ENCODE measurements at places on chromosomes 16 and 17.

DNA sequence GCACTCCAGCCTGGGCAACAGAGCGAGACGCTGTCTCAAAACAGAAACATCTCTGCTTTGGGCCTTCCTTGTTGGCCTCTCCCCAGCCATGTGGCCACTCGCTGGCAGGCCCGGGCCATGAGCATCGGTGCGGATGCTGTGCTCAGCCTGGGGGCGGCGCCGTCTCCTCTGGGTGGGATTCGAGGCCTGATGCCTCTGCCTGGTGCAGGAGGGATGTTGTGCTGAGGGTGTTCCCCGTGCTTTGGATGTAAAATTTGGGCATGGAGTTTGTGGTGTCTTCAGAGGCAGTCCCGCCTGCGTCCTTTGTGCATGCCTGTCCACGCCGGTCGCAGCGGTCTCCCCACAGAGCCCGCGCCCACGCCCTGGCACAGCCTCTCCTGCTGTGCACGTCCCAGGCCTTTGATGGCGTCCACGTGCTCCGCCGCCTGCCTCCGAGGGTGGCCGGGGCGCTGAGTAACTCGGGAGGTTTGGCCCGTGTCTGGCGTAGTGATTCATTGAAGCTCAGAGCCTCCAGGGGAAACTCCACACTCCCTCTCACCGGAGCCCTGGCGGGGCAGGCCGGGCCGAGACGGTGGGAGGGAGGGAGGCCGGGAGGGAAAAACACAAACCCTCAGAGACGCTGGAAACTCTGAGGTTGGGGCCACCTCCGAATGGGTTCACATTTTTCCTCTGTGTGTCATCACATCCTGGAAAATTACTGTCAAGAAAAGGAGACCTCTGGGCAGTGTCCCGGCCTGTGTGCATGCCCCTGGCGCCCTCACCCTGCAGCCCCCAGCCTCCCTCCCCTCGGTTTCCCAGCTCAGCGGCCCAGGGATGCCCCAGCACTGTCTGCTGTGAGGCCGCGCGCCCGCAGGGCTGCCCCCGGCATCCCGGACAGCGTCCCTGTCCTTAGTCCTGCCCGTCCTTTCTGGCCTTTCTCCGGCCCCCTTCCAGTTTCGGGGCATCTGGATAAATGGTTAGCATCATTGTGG lies 19.0 kb downstream of the CENPX start:
- no peak for DNase-seq

GRCh38 chr16:49499869-49500610 lies 126.4 kb downstream of the C16orf78 start:
- no peak for DNase-seq

- no peak for DNase-seq
Measured at GRCh38 chr17:41338961-41339485, 11.6 kb downstream of the KRT33A start.

- no peak for DNase-seq
Measured at GRCh38 chr16:75679366-75679765, 2.6 kb upstream of the CPHXL2 start.

GRCh38 chr17:2874189-2874686 lies 78.0 kb downstream of the RAP1GAP2 start:
- DNase-seq, result no peak

DNA sequence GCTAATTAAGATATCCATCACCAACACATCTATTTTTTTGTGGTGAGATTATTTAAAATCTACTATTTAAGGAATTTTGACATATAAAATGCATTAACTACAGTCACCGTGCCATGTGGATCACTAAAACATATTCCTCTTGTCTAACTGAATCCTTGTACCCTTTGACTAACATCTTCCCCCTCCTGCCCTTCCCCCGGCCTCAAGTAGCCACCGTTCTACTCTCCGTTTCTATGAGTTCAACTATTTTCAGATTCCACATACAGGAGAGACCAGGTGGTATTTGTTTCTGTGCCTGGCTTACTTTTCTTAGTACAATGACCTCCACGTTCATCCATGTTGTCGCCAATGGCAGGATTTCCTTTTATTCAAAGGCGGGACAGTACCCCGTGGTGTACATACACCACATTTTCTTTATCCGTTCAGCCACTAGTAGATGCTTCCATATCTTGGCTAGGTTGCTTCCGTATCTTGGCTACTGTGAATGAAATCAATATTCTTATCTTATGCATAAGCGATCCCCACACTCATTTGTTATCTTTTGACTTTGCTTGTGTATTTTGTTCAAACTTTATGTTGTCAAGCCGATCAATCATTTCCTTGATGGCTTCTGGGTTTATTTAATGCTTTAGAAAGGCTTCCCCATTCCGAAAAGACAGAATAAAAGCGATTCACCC lies 134.7 kb downstream of the KCNJ12 start:
- no peak for DNase-seq

DNA sequence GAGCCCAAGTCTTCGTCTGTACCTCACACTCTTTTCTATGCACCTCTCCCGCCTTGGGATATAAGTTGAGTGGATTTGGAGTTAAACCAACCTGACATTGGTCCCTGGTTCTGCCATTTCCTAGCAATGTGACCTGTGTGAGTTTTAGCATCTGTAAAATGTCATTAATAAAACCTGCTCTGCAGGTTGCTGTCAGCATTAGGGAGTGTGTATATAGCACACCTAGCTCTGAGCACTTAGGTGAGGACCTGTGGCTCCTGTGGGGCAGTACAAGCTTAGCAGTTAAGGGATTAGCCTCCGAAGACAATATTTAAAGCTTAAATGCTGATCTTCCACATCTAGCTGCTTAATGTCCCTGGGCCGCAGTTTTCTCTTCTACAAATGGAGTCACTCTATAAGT lies 248.0 kb downstream of the TMEM114 start:
- no peak for DNase-seq

GRCh38 chr17:83180996-83181481 lies 101.6 kb downstream of the METRNL start:
- DNase-seq, result peak; percentile 7
